Activated effector memory CD4-positive, alpha-beta T cell treated with anti-CD3 and anti-CD28 coated beads, Interleukin-2, amount 50 U/mL, for 16 hours (primary cell): ENCODE measurements at places on chromosomes 4 and X.
A peak's percentile ranks its signal among the peaks of the same experiment; 100 is the strongest.

DNA sequence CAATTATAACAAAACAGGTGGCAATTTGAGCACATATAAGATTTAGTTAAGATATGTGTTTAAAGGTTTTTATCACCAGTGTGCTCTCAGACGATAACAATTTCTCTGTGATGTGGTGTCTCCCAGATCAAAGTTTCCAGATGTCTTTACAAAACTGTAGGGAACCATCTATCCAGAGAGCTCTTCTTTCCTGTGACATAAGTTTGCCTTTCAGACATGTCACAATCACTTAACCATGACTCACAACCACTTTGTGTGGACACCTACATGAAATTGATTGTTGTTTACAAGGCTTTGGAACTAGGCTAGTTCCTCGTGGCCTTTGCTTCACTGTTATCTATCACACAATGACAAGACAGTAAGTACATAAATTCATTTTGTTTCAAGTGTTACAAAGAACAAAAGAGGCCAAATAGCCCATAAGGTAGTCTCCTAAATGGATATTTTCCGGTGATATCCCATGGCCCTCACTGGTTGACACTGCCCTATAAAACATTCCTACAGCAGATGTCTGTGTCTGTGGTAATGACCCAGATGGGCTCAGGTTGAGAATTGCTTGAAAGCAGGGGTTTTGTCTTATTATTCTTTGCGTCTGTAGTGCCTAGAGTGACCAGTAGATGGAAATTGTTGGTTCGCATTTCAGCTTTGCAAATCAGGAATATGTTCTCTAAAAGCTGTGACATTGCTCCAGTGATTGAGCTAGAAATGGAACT lies 297.8 kb upstream of the FAM241A start:
- DNase-seq = no peak

GRCh38 chrX:24920769-24921168 lies 95.0 kb downstream of the ARX start:
- DNase-seq = no peak

GRCh38 chrX:135194684-135195083 lies 23.5 kb upstream of the CT55 start:
- DNase-seq = no peak

GRCh38 chrX:82813671-82814078 lies 694.4 kb upstream of the POU3F4 start:
- no peak for DNase-seq

DNA sequence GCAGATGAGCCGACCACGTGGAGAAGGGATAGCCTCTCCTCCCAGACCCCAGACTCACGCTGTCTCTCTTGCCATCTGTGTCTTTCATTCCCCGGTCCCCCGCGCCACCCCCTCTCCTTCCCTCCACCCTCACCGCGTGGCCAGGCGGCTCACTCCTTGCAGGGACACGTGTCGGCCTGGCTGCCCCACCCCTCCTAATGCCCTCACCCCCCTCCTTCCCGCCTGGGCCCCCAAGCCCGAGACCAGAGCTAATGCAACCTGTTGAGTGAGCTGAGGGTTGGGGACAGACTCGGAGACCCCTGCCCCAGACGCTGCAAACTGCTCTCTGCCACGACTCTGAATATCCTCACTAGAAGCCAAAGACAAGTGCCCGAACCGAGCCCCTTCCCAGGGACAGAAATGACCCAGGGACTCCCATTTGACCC lies 1.8 kb downstream of the SLC38A5 start:
- peak; percentile 80 for DNase-seq

DNA sequence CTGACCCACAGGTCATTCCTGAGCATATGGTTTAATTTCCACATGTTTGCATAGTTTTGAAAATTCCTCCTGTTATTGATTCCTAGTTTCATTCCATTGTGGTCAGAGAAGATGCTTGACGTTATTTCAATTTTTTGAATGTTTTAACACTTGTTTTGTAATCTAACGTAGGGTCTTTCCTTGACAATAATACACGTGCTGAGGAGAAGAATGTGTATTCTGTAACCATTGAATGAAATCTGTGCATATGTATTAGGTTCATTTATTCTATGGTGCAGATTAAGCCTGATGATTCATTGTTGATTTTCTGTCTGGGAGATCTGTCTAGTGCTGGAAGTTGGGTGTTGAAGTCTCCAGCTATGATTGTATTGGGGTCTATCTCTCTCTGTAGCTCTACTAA lies 486.4 kb upstream of the RPS6KA3 start:
- DNase-seq = no peak

DNA sequence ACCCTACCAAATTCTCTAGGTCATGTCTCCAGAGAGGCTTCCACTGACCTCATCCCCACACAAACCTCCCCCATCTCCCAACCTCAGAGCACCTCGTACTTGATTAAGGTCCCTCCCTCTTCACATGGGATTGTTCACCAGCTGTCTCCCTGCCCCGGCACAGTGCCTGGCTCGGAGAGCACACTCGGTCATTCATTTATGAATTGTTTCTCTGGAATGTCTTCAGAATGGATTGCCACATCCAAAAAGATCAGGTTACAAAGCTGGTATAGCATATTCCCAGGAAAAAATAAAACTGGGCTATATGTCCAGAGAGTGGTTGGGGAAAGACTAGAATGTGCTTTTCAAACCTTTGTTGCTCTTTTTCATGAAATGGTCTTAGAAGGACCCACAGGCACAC lies 21.6 kb downstream of the JAKMIP1 start:
- DNase-seq = no peak

DNA sequence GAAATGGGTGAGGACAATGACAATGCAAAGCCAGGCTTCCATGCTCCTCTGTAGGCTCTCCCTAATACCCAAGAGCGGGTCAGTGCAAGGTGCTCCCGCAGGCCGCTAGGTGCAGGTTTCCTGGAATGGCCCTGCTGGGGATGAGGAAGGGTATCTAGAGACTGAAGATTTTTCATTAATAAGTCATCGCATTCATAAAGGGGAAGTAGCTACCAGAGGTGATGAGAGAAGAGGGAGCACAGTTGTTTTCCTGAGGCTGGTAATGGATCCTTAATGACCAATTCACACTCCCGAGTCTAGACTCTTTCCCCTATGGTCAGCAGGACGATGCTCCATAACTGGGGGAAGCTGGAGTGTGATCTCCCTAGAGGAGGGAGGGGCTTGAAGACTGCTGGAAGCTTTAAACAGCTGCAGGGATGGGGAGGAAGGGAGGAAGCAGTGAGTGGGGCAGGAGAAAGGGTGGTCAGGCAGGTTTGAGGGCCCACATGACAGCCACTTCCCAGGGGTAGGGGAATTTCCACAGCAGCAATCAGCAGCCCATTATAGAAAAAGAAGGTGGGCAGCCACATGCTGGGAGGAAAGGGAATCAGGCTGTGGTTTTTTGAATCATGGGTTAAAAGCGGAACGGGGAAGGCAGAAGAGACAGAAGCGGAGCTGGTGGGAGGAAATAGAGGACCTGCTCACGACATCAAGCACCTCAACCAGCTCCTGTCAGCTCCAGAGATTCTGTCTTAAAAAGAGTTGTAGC lies 10.2 kb upstream of the ATP6AP2 start:
- no peak for DNase-seq

DNA sequence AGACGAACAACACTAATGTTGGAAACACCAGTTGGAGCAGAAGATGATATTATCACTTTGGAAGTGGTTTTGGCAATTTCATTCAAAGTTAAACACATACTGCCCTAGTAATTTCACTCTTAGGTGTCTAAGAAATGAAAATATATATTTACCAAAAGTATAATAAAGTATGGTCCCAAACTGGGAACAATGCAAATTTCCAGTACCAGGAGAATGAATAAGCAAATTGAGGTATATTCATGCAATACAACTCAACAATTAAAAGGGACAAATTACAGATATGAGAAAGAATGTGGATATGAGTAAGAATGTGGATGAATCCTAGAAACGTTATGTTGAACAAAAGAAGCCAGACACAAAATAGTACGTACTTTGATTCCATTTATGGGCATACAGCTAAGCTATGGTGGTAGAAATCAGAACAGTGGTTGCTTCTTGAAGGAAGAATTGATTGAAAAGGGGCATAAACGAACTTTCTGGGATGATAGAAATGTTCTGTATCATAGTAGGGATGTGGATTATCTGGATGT lies 10.0 kb downstream of the ELMOD2 start:
- no peak for DNase-seq

- no peak for DNase-seq
Observed at GRCh38 chr4:189081826-189082225, 858.8 kb upstream of the FRG1 start.

GRCh38 chr4:133161570-133162295 lies 12.6 kb downstream of the PCDH10 start:
- no peak for DNase-seq

- no peak for DNase-seq
Observed at GRCh38 chrX:123854329-123854728, 5.5 kb upstream of the XIAP start.

GRCh38 chr4:55866973-55867574 lies 13.6 kb downstream of the EXOC1 start:
- DNase-seq = peak; percentile 71

DNA sequence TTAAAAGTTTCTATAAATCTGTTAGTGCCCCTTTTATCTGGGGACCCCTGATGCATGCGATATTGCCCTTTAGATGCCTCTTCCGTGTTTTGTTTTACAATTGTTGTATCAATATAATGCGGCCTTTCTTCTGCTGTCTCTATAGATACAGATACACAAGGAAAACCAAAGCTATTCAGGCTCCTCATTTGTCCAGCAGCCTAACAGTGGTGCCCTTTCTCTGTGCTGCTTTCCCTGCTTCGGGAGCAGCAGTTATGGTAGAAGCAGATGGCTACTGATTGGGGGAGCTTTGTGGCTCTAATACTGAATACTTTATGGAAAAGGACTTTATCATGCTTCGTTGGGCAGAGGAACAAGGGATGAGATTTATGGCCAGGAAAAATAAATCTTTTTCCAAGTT lies 10.6 kb upstream of the PRDM8 start:
- DNase-seq = no peak

- no peak for DNase-seq
Observed at GRCh38 chrX:20965270-20966044, 408.8 kb upstream of the CNKSR2 start.

DNA sequence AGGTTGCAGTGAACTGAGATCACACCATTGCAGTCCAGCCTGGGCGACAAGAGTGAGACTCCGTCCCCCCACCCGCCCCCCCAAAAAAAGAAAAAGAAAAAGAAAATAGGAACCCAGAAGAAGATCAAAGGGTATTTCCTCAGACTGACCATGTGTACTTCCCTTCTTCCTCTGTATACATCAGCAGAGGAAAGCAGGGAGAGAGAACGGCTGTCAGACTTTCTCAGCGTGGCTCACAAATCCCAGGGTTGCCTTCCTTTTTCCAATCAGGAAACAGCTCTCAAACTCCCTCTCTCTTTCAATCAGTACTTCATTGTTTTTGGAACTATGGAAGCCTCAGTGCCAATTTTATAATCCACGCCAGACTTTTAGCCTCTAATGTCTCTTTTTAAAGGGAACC lies 59.1 kb downstream of the CHRNA9 start:
- DNase-seq = no peak

- DNase-seq = no peak
Observed at GRCh38 chr4:122772311-122772710, 39.8 kb downstream of the BBS12 start.

- no peak for DNase-seq
Observed at GRCh38 chr4:187668526-187669082, 327.0 kb upstream of the ZFP42 start.

DNA sequence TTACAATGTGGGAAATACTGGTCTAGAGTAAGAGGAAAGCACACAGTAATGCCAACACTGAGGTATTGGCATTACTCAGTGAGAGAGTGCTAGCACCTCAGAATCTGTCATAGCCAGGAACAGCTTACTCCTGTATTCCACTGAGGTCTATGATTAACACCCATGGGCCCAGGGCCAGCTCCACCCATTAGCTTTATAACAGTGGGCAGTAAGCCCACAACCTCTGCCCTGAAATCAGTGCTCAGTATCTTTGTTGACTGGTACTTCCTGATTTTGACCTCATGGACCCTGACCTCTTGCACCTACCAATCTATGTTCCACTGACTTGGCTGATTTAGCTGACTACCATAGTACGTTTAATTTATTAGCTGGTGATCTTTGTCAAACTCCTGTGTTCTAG lies 56.1 kb downstream of the LANCL3 start:
- no peak for DNase-seq

GRCh38 chrX:154596290-154596929 lies 11.5 kb downstream of the CTAG1A start:
- DNase-seq = no peak

DNA sequence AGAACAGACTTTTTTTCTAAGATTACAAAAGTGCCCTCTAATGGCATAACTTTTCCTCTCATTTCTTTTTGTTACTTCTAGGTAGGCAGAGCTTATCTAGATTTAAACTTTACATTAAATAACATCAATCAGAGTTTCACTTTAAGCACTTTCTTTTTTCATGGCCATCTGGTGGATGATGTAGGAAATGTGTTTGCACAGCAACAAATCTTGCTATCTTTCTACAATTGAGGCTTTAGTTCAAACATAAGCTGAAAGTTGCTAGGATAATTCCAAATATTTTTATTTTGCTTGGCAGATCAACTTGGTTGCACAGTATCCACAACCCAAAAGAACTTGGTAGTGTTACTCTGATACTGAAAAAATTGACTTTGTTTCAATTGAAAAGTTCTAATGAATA lies 22.0 kb downstream of the NDNF start:
- DNase-seq = no peak

DNA sequence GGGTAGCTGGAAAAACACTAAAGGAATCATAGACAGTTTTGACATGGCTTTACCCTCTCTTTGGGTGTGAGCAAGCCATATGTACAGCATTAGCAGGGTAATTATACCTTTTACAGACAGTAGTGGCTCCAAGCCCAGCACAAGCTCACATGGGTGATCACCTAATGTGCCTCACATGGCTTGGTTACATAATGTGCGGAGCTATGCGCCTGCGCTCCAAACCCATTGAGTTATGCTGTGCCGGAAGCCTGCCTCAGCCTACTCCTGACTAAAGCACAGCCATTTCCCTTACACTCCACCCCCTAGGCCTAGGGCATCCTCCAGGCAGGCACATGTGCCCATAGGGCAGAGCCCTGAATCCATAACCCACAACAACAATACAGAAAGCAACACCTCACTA lies 6.5 kb upstream of the TSPAN5 start:
- no peak for DNase-seq

GRCh38 chr4:26208237-26208994 lies 112.4 kb upstream of the RBPJ start:
- no peak for DNase-seq

DNA sequence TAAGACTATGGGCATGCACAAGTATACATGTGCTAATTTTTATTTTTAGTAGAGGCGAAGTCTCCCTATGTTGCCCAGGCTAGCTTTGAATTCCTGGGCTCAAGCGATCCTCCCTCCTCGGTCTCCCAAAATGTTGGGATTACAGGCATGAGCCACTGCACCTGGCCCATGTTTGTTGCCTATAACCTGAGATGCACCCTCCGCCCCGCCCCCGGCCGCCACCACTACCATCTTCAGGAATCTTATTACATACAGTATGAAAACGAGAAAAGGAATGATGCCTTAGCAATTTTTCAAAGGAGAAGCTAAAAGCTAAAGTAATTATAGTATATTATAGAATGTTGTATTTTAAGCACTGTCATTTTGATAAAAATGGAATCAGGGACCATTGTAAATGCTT lies 61.2 kb downstream of the POU4F2 start:
- no peak for DNase-seq

GRCh38 chr4:182908124-182908523 lies 9.1 kb downstream of the DCTD start:
- DNase-seq = no peak
